Daoy (cell line): ENCODE measurements at places on chromosomes 1 and 21. TPM values are rescaled to one million over a fixed set of nuclear protein-coding genes. Genes with fewer than 3 reads are reported as not detected.
A peak's percentile ranks its signal among the peaks of the same experiment; 100 is the strongest.

DNA sequence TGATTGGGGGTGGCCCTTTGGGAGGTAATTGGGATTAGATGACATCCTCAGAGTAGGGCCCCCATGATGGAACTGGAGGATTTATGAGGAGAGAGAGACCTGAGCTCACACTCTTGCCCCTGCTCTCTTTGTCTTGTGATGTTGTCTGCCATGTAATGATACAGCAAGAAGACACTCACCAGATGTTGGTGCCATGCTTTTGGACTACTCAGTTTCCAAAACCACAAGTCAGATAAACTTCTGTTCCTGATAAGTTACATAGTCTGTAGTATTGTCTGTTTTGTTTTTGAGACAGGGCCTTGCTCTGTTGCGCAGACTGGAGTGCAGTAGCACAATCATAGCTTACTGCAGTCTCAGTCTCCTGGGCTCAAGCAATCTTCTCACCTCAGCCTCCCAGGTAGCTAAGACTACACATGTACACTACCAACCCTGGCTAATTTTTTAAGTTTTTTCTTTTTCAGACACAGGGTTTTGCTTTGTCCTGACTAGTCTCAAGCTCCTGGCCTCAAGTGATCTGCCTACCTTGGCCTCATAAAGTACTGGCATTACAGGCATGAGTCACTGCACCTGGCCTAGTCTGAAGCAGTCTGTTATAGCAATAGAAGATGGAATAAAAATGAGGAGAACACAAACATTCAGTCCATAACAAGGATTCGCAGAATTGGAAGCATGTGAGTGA is 115.0 kb upstream of the GALNT2 start:
- DNase-seq, result no peak

DNA sequence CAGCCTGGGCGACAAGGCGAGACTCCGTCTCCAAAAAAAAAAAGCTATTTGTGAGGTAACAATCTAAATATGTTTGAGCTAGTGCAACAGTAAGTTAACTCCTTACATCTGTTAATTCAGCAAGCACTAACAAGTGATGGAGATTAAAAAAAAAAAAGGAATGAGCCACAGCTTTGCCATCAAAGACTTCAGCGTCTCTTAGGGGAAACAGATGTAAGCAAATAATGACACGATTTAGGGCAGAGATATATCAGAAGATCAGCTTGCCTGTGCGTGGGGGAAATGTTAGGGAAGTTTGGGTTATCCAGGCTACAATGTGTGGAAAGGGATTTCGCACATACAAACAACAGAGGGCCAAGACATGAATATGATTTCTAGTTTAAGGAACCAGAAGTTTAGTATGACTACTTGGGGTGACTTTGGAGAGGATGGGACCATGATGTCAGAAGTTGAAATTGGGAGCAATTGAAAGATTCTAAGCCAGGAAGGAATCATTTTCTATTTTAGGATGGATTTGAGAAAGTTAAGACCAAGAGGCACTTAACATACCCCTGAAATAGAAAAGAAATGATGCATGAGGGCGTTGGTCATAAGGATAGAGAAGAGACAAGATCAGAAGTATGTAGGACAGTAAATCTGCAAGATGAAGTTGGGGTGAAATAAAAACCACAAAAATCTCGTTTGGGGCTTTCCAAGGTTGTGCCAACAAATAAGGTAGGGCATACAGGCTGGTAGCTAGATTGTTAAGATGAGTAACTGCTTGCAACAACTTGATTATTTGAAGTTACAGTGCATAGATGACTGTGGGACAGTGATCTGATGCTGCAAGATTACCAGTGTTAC is 2.4 kb upstream of the BRWD1 start:
- no peak for DNase-seq

GRCh38 chr1:29563092-29563491 is 326.8 kb downstream of the PTPRU start:
- no peak for DNase-seq

DNA sequence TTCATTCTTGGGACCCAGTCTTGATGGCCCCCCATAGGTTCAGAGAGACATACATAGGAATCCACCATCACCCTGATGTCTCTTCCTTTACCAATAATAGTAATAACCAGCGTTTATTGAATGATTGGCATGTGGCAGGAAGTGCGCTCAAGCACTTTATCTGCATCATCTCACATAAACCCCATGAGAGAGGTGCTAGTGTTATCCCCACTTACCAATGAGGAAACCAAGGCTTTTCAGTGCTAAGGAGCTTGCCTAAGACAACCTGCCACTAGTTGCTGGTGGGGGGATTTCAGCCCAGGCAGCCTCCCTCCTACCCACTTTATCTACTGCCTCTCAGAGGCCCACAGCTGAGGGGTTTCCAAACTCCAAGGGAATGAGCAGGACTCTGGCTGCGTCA is 7.7 kb downstream of the LGR6 start:
- DNase-seq, result no peak

DNA sequence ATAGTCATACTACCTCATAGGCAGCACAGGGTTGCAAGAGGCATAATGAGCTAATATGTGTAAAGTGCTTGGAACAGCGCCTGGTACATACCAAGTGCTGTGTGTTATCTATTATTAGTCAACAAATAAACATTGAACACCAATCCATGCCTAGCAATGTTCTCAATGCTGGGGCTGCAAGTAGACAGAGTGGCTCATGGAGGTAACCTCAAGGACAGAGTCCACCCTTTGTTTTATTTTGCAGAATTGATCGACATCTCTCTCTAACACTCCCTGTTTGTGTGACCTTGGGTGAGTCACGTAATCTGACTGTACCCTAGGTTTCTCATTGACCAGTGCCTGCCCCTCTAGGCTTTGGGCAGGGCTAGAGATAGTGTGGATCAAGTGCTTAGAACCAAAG is 164.0 kb upstream of the KLHDC7A start:
- no peak for DNase-seq

- DNase-seq, result no peak
Observed at GRCh38 chr1:110440877-110441276, 10.1 kb upstream of the PROK1 start.

DNA sequence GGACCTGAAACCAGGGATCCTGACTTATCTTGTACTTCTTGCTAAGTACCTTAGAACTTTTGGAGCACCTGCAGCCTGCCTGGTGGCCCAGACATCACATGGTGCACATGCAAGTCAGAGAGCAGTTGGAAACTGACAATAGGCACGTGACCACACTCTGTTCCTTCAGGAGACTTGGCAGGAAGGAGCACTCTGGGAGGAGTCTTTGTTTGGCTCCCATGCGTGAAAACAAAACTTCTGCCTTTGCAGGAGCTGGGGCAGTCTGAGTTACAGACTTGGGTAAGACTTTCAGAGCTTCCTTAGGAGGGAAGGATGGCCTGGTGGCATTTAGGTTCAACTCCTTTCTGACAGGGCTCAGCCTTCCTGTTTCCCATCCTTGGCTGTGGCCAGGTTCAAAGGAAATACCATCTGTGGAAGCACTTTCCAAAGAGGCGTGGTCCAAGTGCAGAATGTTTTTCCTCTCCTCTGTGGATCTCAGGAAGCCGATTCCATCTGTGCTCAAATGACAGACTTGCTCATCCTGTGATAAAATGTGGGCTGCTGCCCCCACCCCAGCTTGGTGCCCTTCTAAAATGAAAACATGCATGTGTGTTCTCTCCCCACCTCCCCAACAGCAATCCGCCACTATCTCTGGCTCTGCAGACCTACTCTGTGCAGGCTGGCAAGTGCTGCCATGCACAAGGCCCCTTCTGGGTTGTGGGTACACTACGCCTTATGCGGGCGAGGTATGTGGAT is 14.1 kb upstream of the ZNF436 start:
- no peak for DNase-seq

DNA sequence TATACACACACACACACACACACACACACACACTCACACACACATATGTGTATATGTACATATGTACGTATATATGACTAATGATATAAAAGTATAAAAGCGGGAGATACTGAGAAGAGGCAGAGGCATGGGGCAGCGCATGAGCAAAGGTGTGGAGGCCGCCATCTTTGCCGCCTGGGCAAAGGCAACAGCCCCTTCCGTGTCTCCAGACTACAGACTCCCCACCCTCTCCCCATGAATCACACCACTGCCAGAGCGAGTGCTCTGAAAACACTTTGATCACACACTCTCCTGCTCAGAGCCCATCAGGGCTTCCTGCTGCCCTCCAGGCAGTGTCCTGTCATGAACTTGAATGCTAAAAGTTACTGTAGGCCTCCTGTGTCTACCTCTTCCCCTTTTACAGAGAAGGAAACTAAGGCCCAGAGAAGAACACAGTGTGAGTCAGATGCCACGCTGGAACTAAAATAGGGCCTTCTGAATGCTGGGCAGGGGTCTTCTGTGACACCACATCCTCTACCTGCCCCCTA is 54.7 kb upstream of the SSBP3 start:
- DNase-seq, result no peak

- no peak for DNase-seq
Observed at GRCh38 chr1:6794164-6794563, 8.9 kb downstream of the CAMTA1 start.

GRCh38 chr1:60034999-60035398 is 38.6 kb downstream of the C1orf87 start:
- DNase-seq, result no peak

DNA sequence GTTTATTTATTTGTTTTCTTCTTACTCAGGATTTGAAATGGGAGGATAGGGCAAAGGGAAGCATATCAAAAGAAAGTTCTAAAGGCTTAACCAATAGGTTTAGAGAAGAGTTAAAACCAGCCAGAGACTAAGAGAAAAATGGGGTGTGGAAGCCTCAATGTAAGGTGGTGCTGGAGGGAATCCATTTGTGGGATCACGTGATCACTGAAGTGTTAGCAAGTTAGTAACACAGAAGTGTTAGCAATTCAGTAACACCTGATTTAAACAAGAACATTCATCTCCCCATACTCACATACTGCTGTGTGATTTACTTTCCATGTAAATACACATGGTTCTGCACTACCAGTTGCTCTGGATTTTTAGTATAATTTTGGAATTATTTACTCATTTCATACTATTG is 451.2 kb downstream of the DISC1 start:
- no peak for DNase-seq

GRCh38 chr1:207659545-207660153 is 14.7 kb downstream of the CR1L start:
- DNase-seq, result peak; percentile 38

DNA sequence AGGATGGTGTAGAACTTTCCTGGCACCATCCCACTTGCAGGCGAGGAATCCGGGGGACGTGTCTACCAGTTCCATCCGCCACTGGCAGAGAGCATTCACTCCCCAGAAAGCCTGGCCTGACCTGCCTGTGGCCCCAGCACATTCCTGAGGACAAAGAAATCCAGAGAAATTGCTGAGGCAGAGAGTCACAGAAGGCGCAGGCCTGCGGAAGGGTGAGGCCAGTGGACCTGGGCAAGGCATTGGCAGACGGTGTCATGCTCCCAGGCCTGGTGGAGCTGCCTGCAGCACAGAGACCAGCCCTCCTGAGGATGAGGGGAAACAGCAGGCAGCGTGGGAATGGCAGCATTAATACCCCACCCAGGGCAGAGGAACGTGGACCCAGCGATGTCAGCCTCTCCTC is 81.2 kb upstream of the F3 start:
- DNase-seq, result peak; percentile 86

GRCh38 chr21:42941696-42942085 is 16.3 kb upstream of the ERVH48-1 start:
- no peak for DNase-seq

DNA sequence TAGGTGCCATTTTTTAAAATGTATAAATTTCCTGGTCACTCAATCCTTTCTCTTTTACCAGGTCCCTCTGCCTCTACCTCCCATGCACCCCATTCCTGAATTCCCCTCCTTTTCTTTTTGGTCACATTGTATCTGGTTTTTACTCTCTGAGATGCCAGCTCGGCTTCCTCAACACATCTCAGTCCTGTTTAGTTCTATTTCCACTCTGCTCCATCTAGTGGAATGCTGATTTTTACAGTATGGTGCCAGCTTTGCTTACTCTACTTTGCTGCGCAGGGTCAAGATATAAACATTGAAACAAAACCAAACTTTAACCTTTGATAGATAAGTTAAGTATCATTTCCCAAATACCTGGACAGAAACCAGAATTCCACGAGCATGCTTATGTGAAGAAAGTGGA is 96.0 kb downstream of the ESRRG start:
- peak; percentile 2 for DNase-seq

DNA sequence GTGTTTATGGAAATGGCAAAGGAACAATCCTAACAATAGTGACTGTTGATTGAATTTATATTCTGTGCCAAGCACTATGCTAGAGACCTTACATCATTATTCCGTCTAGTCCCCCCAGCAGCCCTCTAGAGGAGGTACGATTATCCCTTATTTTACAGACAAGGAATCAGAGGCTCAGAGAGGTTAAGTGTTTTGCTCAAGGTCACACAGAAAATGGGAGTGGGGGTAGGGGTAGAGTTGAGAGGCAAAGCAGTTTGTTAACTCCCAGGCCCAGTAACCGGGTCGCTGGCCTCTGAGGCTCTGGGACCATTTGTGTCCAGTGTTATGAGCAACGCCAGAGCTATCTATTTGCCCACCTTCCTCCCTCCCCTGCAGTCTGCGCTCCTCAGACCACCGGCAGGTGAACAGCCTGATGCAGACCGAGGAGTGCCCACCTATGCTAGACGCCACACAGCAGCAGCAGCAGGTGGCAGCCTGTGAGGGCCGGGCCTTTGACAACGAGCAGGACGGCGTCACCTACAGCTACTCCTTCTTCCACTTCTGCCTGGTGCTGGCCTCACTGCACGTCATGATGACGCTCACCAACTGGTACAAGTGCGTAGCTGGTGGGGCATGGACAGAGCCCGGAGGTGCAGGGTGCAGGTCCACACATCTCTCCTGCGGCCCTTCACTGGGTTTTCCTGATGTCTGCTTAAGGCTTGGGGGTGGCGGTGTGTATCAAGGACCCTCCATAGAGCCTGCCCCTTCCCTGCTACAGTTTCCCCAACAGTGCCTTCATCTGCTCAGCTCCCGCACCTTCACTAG is 19.8 kb downstream of the SERINC2 start:
- DNase-seq, result no peak

- DNase-seq, result no peak
Observed at GRCh38 chr1:163271535-163271934, 50.2 kb upstream of the NUF2 start.

GRCh38 chr1:1763657-1764621 is 14.3 kb downstream of the NADK start:
- no peak for DNase-seq

DNA sequence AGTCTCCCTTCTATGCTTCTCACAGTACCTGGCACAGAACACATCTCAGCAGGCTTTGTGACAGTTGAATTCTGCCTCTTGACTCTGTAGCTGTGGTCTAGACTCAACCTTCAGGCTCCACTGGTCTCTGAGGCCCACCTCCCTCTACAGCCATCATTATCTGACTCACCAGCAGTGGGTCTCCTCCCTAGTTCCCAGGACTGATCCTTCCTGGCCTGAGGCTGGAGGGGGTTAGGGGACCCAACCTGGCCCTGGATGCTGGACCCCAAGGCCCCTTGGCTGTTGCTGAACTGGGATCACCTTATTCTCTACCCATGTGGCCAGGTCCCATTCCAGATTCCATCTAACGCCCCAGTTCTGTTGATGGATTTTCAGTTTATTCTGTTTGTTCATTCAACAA is 43.1 kb upstream of the FOXO6 start:
- DNase-seq, result no peak

The FCAMR gene
- not detected in 2 replicates for total RNA-seq

The COL24A1 gene
- 0.06 and 0.09 TPM in 2 replicates for total RNA-seq

The GNAT2 gene
- total RNA-seq, result 0.11 and 4.8 TPM in 2 replicates

The CACHD1 gene
- total RNA-seq, result 5.3 and 7.1 TPM in 2 replicates

The S100A2 gene
- total RNA-seq, result 86.8 and 88.6 TPM in 2 replicates

The HSD3B2 gene
- total RNA-seq, result not detected in 2 replicates

The TNNI3K gene
- 0.36 TPM in 1 of 2 replicates, not detected in the other for total RNA-seq

The HTR6 gene
- total RNA-seq, result not detected in 2 replicates
